Spleen (tissue), 13 donors: ENCODE measurements at places on chromosomes 13 and 19. TPM values are rescaled to one million over a fixed set of nuclear protein-coding genes. Genes with fewer than 3 reads are reported as not detected.

The CYTH2 gene
- total RNA-seq: 48.2 TPM

- no peak for DNase-seq
- H3K4me1 ChIP-seq: no peaks in the 10 kb centered on the region
- H3K4me3 ChIP-seq: no peak overlapping the region
- H3K27me3 ChIP-seq: no peaks in the 10 kb centered on the region
- H3K27ac ChIP-seq: no peak overlapping the region
Measured at GRCh38 chr13:106382534-106382933, 152.9 kb downstream of the EFNB2 start.

The SMIM17 gene
- total RNA-seq: 0.44 TPM

The TRPM4 gene
- 15.9 TPM for total RNA-seq

The PDE4C gene
- 3.9 TPM for total RNA-seq

DNA sequence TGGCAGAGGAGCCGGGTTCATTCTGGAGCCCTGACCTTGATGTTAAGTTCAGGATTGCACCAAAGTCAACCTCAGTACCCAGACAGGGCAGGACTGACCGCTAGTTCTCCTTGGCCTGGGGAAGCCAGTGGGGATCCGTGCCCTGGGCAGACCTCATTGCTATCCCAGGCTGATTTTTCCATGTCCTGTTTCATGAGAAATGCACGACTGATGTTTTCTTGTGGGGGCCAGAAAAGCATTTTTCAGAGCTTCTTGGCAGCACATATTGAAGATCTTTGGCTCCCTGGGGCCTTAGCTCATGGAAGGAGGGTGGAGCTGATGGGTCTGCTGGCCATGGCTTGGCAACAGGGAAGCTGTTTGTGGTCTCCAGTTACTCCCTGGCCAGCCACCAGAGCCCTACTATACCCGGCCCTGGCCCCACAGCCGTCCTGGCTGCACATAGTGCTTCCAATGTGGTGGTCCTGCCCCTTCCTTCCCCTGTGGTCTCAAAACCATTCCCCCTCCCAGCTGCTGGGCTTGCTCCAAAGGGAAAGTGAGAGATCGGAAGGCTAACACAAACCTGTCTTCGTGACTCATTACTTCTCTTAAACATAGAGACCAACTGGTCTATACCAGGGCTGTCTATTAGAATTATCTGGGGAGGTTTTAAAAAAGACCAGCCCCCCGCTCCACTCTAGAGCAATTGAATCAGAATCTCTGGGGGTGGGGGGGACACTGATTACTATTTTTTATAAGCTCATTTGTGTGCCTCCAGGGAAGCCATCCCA lies 11.2 kb downstream of the IL17D start:
- H3K4me3 ChIP-seq: no peak overlapping the region
- no peak overlapping the region for H3K27ac ChIP-seq
- no peak for DNase-seq

- no peak for DNase-seq
- no peaks in the 10 kb centered on the region for H3K4me1 ChIP-seq
- H3K27ac ChIP-seq: no peak overlapping the region
- no peak overlapping the region for H3K4me3 ChIP-seq
- H3K36me3 ChIP-seq: no peaks in the 10 kb centered on the region
Measured at GRCh38 chr13:111659219-111659775, 338.9 kb downstream of the TEX29 start.

DNA sequence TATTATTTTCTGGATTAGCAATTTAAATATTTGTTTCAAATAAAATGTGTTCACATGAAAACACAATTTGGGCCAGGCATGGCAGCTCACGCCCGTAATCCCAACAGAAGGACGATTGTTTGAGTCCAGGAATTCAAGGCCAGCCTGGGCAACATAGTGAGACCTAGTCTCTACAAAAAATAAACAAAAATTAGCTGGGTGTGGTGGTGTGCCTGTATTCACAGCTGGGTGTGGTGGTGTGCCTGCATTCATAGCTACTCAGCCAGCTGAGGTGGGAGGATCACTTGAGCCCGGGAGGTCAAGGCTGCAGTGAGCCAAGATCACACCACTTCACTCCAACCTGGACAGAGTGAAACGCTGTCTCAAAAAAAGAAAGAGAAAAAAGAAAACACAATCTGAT lies 46.4 kb downstream of the KPNA3 start:
- DNase-seq: no peak
- H3K4me3 ChIP-seq: no peak overlapping the region
- no peak overlapping the region for H3K27ac ChIP-seq
- H3K36me3 ChIP-seq: no peaks in the 10 kb centered on the region
- H3K27me3 ChIP-seq: no peaks in the 10 kb centered on the region

DNA sequence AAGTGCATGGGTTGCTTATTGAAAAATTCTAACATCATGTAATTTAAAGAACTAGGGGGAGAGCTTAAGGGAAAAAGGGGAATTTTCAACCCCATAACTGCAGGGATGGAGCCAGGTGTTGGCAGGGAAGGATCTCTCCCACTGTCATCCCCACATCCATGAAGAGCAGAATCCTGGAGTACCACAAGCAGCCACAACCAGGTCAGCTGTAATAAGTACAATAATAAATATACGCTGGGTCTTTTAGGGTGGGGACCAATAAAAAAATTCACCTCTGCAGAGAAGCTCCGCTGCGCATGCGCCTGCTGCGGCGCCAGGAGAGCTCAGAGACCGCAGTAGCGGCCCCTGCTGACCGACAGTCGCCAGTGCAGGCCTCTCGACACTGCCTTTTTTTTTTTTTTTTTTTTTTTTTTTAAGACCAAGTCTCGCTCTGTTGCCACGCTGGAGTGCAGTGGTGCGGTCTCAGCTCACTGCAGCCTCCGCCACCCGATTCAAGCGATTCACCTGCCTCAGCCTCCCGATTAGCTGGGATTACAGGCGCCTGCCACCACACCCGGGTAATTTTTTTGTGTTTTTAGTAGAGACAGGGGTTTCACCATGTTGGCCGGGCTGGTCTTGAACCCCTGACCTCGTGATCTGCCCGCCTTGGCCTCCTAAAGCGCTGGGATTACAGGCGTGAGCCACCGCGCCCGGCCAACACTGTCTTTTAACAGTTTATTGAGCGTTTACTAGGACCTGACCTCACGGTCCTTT lies 2.5 kb upstream of the EEF2 start:
- peak overlapping the region; percentile 90 for H3K4me3 ChIP-seq
- H3K36me3 ChIP-seq: peaks cover 16% of the 10 kb centered on the region
- DNase-seq: peak; percentile 96
- peak overlapping the region; percentile 95 for H3K27ac ChIP-seq
- H3K27me3 ChIP-seq: no peaks in the 10 kb centered on the region
- peaks cover 60% of the 10 kb centered on the region for H3K4me1 ChIP-seq

DNA sequence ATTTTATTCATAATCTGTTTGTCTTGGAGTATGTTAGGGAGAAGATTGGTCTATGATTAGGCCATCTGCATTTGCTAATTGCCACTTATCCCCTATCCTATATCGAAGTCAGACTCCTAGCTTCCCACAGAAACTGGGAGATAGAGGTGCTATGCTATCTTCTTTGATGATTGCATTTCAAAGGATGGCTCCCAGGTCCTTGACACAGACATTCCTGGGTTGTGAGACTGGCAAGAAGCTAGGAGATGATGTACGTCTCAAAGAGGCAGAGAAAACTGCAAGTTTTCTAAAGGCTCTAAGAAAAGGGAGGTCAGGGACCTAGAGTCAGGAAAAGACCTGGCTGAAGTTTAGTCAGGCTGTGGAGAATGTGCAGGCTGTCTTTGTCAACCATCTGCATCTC lies 1251.9 kb downstream of the PCDH17 start:
- no peaks in the 10 kb centered on the region for H3K36me3 ChIP-seq
- H3K27me3 ChIP-seq: no peaks in the 10 kb centered on the region
- DNase-seq: no peak
- H3K4me1 ChIP-seq: no peaks in the 10 kb centered on the region
- H3K27ac ChIP-seq: no peak overlapping the region

The JAK3 gene
- total RNA-seq: 164 TPM

DNA sequence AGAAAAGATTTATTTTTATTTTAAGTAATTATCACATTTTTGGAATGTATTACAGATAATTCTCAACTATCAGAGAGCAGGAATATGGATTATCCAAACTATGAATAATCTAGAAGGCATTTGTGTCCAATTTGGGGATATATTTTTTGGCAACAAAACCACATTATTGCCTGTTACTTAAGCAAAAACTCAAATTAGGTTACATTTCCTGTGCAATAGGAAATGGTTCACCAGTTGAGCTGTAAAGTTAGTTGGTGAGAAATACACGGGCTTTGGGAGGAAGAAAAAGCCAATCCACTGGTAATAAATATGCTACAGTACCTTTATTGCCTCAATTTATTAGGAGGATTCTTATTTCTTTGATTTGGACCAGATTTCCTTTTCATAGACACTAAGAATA lies 1075.2 kb downstream of the PCDH9 start:
- no peak overlapping the region for H3K4me3 ChIP-seq
- no peaks in the 10 kb centered on the region for H3K4me1 ChIP-seq
- H3K27ac ChIP-seq: no peak overlapping the region
- no peak for DNase-seq
- H3K36me3 ChIP-seq: no peaks in the 10 kb centered on the region
- H3K27me3 ChIP-seq: no peaks in the 10 kb centered on the region

DNA sequence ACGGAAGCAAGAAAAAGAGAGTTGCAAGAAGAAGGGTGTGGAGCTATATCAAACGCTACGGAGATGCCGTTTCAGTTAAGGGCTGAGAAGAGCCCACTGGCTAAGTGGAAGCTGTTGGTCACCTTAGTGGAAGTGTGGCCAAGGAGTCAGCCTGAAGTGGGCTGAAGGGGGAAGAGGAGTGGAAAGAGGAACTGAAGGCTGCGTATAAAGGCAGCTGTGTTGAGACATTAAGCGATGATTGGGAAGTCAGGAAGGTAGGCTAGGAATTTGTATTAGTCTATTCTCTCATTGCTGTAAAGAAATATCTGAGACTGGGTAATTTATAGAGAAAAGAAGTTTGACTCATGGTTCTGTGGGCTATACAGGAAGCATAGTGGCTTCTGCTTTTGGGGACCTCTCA lies 14.1 kb upstream of the FRY start:
- H3K4me3 ChIP-seq: no peak overlapping the region
- no peaks in the 10 kb centered on the region for H3K27me3 ChIP-seq
- H3K4me1 ChIP-seq: no peaks in the 10 kb centered on the region
- H3K36me3 ChIP-seq: no peaks in the 10 kb centered on the region
- no peak for DNase-seq
- H3K27ac ChIP-seq: no peak overlapping the region

The SLC25A42 gene
- 19.1 TPM for total RNA-seq

The GPR108 gene
- 35.4 TPM for total RNA-seq

DNA sequence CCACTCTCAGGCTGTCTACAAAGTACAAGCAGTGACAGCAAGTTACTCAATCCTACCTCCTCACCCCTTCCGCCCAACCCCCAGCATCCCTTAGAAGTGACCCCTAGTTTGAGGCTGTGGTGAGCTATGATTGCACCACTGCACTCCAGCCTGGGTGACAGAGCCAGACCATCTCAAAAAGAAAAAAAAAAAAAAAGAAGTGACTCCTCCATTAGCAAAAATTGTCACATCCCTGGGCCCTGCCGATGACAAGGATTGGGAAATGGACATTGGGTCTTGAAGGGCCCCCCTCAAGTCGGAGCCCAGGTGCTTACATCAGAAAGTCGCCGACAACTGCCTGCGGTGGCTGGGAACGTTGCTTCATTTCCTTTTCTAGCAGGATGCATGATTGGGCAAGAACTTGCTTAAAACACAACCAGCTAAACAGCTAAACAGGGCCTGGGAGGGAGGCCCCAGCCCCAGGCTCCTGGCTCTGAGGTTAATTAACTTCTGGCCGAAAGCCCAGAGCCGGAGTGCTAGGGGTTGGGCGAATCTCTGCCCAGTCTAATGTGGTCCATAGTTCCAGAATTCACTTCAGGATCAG lies 15.3 kb downstream of the RAB3D start:
- H3K27me3 ChIP-seq: no peaks in the 10 kb centered on the region
- H3K36me3 ChIP-seq: peaks cover 47% of the 10 kb centered on the region
- peak; percentile 90 for DNase-seq
- no peak overlapping the region for H3K4me3 ChIP-seq
